ENCODE measurements at places on chromosomes 1 and 21. TPM values are rescaled to one million over a fixed set of nuclear protein-coding genes. Genes with fewer than 3 reads are reported as not detected.

The OR2AK2 gene
- not detected for total RNA-seq

The VPS45 gene
- total RNA-seq = 47.3 TPM

The EBNA1BP2 gene
- total RNA-seq = 23.6 TPM

The OR2T11 gene
- total RNA-seq = not detected

The KLHL12 gene
- 20.2 TPM for total RNA-seq

The CTPS1 gene
- total RNA-seq = 15.6 TPM

The CA6 gene
- not detected for total RNA-seq

The PRRC2C gene
- 73.4 TPM for total RNA-seq

The KIF21B gene
- total RNA-seq = 0.76 TPM

The TFF2 gene
- not detected for total RNA-seq

GRCh38 chr21:44990921-44991320, 51.1 kb downstream of the SLX9 start:
- peak; percentile 47 for DNase-seq

GRCh38 chr1:67166196-67166595, at the start of gene IL23R:
Gene IL23R (plus strand): TSS chr1:67166454. CDS start chr1:67168121, 1,667 bp downstream.
- DNase-seq = no peak

DNA sequence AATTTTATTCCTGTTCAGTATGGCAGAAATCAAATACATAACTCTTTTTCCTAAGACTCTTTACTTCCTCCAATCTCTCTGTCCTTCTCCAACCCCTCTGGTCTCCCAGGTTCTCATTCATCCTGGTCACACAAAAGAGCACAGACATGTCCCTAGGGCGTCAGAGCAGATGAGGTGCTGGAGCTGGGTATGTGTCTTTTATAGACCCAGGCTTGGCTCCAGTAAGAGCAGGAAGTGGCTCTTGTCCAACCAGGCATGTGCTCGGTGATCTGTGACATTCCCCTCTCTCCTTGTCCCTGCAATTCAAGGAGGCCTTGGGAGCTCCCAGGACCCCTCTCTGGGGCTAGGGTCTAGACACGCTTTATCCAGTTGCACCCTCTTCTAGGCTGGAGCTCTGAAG, 18.0 kb upstream of the LCE2D start:
- DNase-seq = no peak

- no peak for DNase-seq
These were observed 23.9 kb upstream of the KNCN start for GRCh38 chr1:46575300-46575699.

- DNase-seq = peak; percentile 76
These were observed 24.1 kb upstream of the MPZL1 start for GRCh38 chr1:167697667-167698141.

GRCh38 chr1:20521960-20522861, 14.3 kb upstream of the MUL1 start:
- DNase-seq = peak; percentile 75

DNA sequence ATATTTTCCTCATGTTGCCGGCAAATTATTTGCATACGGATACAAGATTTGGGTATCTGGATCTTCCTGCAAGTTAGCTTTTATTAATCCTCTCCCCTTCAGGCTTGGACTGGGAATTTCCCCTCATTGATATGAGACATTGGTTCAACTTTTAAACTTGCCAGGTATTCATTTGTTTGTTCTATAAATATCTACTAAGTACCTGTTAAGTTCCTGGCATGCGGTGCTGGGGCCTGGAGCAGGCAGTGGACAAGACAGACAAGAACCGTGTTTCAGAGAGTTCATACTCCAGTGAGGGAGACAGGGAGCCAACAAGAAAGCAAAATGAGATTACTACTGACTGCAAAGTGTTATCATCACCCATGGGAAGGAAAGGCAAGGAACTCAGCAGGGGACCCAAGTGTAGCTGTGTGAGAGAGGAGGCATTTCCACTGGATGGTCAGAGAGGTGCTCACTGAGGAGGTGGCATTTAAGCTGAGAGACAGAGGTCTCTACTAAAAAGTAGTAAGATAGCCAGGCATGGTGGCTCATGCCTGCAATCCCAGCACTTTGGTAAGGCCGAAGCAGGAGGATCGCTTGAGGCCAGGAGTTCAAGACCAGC, 39.1 kb upstream of the FHAD1 start:
- DNase-seq = no peak

DNA sequence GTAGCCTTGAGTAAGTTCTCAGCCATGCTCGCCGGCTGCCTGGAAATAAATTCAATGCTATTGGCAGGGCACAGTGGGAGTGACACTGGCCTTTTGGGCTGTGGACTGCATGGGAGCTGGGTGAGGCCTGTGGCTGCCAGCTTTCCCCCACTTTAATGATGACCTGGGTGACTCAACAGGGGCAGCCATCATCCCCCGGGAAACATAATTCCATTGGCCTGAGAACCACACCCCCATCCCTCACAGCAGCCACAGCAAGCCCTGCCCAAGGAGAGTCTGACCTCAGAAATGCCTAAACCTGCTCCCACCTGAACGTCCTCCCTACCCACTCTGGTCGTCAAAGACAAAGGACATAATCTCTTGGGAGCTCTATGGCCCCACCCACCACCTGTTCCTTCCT, 384.0 kb downstream of the LTN1 start:
- DNase-seq = no peak

GRCh38 chr1:41856151-41856943, 62.4 kb downstream of the HIVEP3 start:
- no peak for DNase-seq

DNA sequence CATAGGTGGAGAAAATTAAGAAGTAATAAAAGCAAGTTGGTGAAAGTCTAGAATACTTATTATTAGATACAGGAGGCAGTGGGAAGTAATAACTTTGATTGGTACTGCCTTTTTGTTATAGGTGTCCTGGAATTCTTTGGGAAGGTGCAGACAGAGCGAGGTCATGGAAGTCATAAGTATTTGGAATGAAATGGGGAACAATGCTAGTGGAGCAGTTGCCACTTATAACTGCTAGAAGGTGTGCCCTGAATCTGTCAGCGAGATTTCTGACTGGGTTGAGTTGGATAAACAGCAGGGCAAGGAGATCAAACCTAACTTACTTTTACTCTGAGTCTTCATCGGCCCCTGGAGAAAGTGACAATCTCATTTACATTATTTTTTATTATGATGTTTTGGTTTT, 69.6 kb downstream of the LHX9 start:
- no peak for DNase-seq

- no peak for DNase-seq
These were observed 8.2 kb downstream of the IGSF9 start for GRCh38 chr1:159937054-159937750.

DNA sequence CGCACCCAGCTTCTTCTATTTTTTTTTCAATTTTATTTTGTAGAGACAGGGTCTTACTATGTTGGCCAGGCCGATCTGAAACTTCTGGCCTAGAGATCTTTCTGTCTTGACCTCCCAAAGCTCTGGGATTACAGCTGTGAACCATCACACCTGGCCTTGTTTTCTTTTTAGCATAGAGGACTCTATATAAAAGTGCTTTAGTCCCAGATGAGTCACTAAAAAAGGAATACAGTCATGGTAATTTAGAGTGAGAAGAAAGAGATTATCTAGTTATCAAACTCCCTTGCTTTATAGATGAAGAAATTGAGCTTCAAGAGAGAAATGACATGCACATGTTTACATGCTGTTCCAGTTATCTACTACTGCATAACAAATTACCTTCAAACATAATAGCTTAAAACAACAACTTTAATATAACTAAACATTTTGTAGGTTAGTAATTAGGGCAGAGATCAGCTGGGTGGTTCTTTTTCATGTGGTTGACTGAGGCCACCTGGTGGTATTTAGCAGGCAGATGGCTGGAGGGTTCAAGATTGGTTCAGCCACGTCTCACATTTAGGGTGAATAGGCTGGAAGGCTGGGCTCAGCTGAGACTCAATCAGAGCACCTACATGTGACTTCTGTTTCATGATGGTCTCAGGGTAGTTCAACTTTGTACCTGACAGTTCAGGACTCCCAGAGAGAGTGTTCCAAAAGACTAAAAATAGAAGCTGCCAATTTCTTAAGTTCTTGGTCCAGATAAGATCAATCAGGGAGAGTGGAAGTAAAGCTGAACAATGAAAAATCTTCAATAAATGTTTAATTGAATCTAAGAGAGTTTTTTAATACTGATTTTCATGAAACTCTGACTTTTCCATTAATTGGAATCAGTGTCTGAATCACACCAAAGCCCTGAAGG, 16.9 kb upstream of the MTF2 start:
- DNase-seq = no peak

GRCh38 chr1:40980453-40981121, 1.1 kb downstream of the CTPS1 start:
- DNase-seq = peak; percentile 69

DNA sequence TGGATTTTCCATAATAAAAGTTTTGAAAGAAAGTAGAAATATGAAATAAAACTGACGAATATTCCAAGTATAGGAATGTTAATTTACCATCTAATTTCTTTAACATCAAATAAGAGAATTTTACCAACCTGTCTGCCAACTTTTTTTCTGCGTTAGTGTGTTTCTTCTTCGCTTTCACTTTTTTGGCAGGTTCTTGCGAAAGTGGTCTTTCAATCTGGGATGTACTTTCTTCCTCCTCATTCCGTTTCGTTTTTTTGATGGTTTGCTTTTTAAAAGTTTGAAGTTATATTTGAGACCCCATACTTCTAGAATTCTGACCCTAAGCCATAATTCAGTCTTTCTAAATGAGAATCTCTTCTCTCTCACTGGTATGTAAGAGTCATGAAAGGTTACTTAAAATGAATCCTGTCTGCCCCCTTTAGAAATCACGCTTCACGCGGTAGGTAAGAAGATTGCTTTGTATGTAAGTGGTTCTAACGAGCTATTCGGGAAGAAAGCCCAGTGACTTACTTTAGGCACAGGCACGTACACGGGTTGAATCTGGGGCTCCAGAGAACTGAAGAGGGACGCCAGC, 580 bp downstream of the RBM34 start:
- DNase-seq = no peak

DNA sequence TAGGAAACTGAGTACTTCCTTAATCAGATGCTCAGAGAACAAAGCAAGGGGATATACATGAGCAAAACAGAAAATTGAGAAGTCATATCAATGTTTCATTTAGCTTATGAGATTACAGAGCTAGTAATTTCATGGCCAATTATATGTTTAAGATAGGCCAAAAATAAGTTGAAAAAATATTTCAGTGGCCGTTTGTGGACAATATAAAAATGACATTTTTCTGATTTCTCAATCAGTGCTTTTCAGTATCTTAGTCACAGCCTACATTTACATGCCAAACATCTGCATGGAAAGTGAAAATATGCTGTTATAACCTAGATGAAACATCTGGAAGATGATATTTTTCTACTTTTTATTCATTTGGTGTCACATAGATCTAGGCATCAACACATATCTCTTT, 192.5 kb downstream of the HLX start:
- DNase-seq = no peak

DNA sequence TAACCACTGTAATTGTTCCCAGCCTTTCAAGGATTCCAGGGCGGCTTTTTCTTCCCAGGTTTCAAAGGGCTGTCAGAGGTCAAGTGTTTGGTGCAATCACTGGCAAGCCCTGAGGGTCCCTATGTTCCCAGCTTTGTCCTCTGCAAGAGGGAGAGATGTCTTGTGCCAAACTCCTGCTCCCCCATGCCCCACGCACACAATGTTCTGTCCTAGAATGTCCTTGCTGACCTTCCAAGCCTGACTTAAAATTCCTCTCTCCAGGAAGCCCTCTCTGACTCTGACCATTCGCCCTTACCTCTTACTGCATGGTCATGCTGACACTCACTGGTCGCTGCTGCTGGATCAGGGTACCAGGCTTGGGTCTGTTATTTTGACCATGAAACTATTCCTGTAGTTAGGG, 152.5 kb upstream of the KCND3 start:
- peak; percentile 43 for DNase-seq

DNA sequence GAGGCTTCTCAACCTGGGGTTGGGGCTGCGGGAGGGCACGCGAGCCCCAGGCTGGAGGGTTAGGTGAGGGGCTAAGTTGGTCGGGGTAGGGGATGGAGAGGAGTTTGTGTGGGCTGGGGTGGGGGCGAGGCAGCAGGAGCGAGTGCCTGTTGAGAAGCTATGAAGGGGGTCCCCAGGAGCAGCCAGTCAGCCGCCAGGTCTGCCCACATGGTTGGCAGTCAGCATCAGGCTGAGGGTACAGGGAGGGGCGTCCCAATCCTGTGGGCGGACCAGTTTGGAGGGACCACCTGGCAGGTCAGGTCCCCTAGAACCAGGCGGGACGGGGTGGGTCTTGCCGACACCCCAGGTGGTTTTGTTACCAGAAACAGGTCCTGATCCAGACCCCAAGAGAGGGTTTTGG, 400 bp upstream of the TRIM17 start:
- no peak for DNase-seq

DNA sequence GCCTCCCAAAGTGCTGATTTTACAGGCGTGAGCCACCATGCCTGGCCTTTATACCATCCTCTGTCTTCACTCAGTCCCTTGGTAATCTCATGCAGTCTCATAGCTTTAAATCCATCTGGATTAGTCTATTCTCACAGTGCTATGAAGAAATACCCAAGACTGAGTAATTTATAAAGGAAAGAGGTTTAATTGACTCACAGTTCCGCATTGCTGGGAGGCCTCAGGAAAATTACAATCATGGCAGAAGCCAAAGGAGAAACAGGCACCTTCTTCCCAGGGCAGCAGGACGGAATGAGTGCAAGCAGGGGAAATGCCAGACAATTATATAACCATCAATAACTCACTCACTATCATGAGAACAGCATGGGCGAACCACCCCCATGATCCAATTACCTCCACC, 49.1 kb upstream of the CPLANE2 start:
- DNase-seq = no peak
